Suppressor macrophage treated with lipopolysaccharide for 1 hour (primary cell): ENCODE measurements at places on chromosomes 6 and 20.

GRCh38 chr20:4937407-4938319 is 63.6 kb downstream of the SLC23A2 start:
- DNase-seq: no peak

DNA sequence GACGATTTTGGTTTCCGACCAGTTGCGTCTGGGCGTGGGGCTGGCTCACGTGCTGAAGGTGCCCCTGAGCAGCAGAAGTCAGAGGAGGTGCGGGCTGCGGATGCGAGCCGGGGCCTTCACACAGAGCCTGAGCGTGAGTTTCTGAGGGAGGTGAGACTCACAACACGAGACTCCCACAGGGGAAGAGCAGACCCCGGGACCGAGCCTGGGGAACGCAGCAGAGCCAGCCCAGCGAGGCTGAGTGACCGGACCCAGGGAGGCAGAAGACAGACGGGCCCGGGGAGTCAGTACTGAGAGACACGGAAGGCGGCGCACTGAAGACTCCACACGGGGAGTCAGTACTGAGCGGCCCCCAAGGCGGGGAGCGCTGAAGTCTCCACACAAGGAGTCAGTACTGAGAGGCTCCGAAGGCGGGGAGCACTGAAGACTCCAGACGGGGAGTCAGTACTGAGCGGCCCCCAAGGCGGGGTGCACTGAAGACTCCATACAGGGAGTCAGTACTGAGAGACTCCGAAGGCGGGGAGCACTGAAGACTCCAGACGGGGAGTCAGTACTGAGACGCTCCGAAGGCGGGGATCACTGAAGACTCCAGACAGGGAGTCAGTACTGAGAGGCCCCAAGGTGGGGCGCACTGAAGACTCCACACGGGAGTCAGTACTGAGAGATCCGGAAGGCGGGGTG is 77.8 kb downstream of the DLL1 start:
- no peak for DNase-seq

- no peak for DNase-seq
These were observed 22.1 kb upstream of the ADGRF1 start for GRCh38 chr6:47064274-47064673.

DNA sequence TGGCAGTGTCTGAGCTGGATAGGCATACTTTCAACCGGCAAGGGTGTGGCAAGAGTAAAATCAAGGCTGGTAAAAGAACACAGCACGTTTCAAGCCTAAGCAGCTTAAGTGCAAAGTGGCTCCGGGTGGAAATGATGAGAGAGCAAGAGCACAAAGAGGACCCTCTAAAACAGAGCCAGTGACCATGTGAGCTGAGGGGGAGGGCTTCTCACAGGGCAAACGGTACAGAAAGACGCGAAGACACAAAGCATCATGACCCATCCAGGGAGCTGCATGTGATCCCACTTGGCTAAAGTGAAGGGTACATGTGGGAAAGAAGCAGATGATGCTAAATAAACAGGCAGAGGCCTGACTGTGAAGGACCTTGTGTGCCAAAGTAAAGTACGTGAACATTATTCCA is 25.7 kb downstream of the FKBP5 start:
- DNase-seq: no peak

DNA sequence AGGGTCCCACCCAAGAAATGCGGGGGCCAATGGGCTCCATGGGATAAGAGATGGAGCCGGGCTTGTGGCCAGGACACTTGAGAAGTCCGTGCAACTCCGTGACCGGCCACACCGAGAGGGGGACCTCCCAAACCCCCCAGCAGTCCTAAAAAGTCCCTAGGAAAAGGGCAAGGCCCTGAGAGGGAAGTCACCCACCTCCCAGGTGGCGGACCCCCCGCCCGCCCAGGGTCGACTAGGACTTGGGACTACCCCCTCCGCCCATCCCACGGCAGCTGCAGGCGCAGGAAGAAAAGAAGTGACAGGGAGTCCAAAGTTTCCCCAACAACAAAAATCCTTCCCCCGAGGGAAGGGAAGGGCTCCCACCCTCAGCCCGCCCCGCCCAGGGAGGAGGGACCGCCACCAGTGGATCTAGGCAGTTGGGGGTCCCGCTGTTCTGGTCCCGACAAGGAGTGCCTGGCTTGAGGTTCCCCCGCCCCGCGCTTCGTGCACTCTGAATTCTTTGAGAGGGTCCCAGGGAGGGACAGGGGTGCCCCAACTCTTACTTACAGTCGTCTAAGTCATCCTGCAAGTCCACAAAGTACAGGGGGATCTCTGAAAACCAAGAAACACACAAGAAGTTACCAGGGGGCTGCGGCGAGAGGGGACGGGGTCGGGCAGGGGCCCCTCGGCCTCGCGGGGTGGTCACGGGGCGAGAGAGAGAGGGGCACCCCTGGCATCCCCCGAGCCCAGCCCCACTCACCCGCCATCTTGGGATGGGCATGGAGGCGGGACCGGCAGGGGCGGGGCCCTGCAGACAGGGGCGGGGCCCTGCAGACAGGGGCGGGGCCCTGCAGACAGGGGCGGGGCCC is 611 bp upstream of the RAB22A start:
- DNase-seq: peak; percentile 68

GRCh38 chr6:7341989-7342742 is 29.2 kb upstream of the SSR1 start:
- no peak for DNase-seq

DNA sequence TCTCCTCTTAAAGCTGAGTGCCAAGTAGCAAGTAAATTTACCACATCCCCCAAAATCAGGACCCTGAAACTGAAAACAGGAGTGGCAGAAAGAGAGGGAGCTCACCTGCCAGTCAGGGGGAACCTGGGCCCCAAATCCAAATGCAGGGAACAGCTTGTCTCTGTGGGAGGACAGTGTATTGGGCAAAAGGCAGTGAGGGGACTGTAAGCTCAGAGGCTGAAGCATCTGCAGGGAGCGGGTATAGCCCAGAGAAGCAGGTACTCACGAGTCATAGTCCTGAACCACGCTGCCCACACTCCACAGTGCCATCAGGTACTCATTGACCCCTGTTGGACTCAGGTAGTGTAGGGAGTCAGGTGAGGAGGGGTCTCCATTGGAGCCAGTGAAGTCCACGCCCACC is 15.0 kb downstream of the SPAG4 start:
- no peak for DNase-seq

DNA sequence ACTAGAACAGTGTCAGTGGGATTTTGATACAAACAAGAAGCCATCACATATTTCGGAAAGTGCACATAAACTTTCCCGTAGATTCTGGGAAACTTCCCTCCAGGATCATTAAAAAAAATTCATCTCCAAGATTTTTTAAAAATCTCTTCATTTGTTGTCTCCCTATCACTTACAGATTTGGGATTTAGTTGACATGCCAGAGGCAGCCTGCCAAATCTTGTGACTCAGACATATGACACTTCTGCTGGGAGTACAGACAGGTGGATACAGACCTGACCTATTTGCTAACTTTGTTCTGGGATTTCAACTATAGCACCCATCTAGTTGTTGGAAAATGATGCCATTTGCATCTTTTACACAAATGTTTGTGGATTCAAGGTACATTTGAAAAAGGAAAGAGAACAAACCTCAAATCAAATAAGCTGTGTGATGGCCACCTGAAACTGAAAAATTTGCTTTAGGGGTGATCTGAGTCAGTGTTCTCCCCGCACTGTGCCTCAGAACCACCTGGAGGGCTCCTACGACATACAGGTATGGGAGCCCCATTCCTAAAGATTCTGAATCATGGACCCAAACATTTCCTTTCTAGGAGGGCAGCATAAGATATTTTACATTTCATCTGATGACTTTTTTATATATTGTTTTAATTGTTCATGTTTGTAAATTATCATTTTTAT is 21.9 kb upstream of the CD2AP start:
- no peak for DNase-seq

GRCh38 chr6:51684038-51684437 is 403.4 kb downstream of the PKHD1 start:
- no peak for DNase-seq

GRCh38 chr20:24376311-24377099 is 92.9 kb upstream of the SYNDIG1 start:
- DNase-seq: no peak

DNA sequence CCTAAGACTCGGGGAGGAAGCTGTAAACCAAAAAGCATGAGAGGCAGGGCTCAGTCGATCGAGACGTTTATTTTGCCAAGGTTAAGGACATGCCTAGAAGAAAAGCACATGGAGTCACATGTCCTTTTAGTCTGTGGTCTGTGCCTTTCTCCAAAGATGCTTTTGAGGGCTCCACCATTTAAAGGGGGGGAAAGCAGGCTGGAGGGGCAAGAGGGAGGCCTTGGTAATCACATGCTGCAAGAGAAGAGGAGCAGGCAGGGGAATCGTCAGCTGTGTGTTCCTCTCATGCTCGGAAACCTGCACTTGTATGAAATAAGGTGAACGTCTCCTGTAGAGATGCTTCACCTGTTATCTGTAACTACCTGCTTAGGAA is 9.1 kb upstream of the YTHDF1 start:
- DNase-seq: no peak
